ENCODE measurements at places on chromosomes 7 and 10. TPM values are rescaled to one million over a fixed set of nuclear protein-coding genes. Genes with fewer than 3 reads are reported as not detected.

GRCh38 chr7:19957664-19958063 lies 184.2 kb upstream of the TMEM196 start:
- no peak for DNase-seq

DNA sequence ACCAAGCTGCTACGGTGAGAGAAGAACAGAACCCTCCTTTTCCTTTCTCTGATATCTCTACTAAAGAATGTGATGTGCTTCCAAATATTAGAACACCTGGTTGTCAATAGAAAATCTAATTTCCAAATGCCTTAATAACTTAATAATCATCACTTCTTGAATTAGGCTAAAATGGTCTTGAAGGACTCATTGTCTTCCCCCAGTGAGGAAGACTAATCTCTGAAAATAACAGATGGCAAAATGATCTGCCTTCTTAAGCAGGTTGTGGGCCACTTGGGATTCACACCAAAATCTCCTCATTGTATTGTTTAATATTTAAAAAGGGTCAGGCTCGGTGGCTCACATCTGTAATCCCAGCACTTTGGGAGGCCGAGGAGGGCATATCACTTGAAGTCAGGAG lies 805.9 kb upstream of the AUTS2 start:
- no peak for DNase-seq

UTF1 gene
- not detected for total RNA-seq

IQUB gene
- 0.84 TPM for total RNA-seq

BLNK gene
- total RNA-seq = not detected

Measured in neural progenitor cell (in vitro differentiated cells).